SHP77 (cell line): ENCODE measurements at places on chromosomes 3 and 15.

DNA sequence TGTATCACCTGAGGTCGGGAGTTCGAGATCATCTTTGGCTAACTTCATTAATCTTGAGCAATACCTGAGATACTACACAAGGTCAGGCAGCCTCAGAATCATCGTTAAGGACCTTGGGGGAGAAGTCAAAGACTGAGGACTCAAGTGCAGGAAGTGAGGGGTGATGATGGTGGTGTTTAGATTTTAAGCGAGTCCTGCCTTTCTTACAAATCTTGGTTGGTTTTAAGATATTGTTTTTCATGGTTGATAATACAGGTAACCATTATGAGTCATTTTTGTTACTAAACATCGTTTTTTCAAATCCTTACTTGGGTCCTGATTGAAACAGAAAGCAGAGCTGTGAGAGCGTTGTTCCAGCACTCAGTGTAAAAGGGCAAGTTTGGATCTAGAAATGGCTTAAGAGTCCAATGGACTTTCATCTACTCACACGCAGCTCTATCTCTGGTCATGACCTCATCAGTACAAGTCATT is 4.1 kb downstream of the RASGRP1 start:
- DNase-seq = no peak

- DNase-seq = no peak
Measured at GRCh38 chr3:124714223-124714853, 15.9 kb upstream of the UMPS start.

DNA sequence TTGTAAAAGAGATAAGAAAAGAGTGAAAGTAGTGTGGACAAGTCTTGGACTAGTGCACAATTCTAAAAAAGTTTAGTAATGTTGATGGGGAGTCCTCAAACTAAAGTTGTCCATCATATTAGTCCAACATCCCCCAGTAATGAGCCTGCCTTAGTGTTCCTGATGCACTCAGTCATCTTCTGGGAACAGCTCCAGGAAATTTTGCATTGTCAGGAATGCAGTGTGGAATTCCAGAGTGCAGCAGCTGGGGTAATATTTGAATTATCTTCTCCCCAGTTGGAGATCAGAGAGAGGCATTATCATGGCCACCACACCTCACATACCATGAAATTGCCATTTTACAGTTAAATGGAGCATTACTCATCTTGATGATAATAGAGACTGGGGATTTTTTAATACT is 528.8 kb upstream of the NAALADL2 start:
- DNase-seq = no peak

GRCh38 chr15:80404761-80405553 is 775 bp downstream of the ARNT2 start:
- DNase-seq = peak; percentile 19

- DNase-seq = no peak
Measured at GRCh38 chr3:126546013-126546412, 12.7 kb downstream of the C3orf22 start.

DNA sequence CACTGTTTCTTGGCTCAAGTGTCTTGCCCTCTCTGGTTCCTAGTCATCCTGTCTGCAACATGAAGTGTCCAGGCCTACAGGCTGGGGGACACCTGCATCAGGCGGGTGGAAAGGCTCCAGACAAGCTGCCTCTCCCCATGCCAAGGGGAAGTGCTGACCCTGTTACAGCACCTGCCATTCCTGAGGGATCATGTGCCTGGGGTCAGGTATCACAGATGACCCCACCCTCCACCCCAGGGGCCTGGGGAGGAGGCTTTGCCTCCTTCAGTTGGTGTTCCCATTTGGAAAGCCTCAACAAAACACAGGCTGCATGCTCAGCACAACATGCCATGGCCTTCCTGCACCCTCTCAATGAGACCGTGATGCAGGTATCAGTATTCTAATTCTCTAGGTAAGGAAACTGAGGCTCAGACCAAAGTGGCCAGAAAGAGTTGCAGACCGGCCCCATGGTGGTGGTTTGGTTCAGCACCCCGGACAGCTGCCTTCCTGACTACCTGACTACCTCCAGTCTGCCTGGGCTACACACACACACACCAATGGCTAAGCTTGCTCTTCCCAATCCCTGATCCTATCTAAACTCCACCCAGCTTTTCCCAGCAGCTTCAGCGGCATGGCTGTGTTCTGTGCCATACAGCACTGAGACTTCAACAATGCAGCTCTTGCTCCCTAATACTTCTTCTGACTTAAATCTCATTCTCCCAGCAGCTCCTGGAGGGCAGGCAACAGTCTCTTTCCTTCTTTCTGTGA is 69.7 kb upstream of the LINGO1 start:
- no peak for DNase-seq

DNA sequence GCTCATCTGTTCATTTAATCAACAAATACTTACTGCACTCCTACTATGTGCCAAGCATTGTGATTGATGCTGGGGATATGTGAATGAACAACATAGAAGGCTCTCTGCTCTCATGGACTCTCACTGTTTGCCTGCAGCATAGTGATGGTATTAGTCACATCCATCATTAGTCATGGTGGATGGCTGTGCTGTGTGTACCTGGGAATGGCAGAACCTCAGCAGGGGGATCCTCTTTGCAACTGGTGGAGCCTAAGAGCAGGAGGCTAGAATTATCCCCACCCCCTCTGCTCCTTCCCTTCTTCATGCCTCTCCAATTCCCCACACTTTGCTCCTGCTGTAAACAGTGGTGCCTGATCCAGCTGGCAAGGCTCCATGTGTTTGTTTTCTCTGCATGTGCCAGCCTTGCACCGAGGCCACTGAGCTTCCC is 20.5 kb downstream of the BOC start:
- no peak for DNase-seq

DNA sequence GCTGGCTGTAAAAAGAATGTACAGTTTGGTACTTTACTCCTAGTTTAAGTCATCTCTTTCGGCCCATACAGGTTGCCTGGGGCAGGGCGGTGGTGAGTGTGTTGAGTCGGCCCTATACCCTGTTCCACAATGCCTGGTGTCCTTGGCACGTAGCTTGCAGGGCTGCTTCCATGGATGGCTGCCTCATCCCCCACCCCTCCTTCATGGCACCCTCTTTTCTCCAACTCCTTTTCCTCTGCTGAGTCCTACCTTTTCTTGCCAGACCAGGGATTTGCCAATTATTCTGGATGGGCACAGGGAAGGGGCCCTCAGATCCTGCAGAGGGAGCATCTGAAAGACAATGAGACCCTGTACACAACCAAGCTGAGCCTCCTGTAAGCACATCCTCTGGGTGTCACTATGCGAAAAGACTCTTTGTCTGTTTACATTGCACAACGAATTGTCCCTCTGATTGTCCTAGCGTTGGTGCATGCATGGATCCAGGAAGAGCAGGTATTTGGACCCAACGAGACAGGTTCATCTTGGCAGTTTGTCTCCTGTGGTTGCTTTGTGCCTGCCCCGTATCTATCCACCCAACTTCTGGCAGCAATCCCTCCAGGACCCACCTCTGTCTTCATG is 73.6 kb upstream of the CGNL1 start:
- no peak for DNase-seq

- no peak for DNase-seq
Measured at GRCh38 chr3:159158213-159158612, 356.4 kb downstream of the MFSD1 start.

DNA sequence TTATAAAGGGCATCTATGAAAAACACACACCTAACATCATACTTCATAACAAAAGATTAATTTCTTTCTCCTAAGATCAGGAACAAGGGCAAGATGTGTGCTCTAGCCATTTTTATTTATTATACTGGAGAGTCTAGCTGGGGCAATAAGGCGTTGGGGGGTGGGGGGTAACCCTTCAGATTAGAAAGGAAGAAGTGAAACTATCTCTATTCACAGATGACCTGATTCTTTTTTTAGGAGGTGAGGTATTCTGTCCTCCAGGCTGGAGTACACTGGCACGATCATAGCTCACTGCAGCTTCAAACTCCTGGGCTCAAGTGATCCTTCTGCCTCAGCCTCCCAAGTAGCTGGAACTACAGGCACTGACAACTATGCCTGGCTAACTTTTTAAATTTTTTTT is 89.5 kb upstream of the MANF start:
- DNase-seq = no peak

DNA sequence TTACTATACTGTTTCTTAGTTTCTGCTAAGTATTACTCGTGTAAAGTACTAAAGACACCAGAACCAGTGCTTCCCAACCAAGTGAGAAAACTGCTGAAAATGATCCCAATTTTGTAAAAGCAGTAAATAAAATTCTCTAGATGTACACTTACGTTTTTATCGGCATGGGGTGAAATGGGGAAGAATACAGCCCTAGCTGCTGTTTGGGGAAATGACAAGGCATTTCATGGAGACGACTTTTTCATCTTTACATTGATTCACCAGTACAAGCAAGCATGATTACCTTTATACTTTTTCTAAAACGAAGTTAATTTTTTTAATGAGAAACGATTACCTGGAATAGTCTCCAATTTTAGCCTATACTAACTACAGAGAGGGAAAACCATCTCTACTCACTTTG is 1.4 kb downstream of the PSMD6 start:
- no peak for DNase-seq

- DNase-seq = no peak
Measured at GRCh38 chr3:57966829-57967228, 41.4 kb upstream of the FLNB start.

DNA sequence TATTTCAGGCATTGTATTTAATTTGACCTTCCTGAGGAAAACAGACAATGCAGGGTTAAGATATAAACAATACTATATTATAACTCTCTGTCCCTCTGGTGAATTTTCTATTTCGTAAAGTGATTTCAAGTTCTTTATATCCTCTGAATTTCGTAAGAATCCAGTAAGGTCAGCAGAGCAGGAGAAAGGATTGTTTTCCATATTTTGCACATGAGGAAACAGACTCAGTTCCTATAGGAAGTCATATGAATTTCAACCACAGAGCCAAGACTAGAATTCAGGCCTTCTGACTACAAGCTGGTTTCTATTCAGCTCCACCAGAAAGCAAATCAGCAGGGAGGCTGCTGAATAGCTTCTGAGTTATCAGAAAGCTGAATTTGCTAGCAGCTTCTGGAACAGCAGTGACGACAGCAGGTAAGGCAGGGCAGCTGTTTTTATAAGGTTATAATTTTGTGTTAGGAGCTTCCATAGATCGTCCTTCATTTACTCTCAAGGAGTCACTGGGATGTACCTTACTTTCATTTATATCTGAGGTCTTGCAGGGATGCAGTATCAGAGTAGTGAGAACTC is 11.1 kb upstream of the PLAAT1 start:
- DNase-seq = no peak

DNA sequence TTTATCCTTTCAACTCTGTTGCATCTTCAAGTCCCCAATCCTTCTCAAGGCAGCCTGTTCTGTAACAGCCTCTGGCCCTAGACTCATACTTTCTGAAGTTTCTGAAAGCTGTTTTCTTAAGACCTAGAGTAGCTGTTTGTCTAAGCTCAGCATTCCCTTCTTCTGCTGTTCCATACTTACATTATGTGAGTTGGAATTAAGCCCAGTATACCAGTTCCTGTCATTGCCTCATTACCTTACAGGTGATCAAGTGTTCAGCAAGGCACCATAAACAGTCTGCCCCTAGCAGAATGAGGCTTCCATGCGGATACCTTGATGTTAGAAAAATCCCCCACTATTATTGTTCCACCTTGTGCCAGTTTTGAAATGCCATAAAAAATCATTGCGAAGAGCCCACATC is 180.6 kb downstream of the PLCL2 start:
- peak; percentile 45 for DNase-seq

DNA sequence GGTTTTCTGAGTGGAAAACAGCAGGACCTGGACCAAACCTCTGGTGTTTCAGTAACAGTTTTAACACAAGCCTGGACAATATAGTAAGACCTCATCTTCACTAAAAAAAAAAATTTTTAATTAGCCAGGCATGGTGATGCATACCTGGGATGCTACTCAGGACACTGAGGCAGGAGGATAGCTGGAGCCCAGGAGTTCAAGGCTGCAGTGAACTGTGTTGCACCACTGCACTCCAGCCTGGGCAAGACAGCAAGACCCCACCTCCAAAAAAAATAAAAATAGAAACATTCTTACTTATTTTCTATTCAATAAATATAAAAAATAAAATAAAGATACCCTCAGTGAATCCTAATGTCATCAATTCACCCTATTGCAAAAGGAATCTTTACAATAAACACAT is 21.5 kb downstream of the ULK4 start:
- DNase-seq = no peak

GRCh38 chr3:121750087-121750415 is 510 bp upstream of the GOLGB1 start:
- no peak for DNase-seq

DNA sequence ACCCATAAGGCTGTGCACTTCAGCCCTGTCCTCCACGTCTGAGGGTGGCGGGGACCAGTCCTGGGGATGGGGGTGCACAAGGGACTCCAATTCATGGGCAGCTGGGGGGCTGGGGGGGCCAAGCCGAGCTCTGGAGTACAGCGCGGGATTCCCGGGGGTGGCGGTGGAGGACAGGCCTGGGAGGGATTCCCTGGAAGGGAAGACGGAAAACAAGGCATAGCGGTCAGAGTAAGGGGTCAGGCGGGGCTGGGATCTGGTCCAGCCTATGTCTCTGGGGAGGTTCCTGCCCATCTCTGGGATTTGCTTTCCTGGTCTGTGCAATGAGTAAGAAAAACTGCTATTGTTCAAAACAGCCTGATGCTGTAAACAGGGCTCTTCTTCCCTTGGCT is 8.1 kb upstream of the IGDCC3 start:
- DNase-seq = no peak

DNA sequence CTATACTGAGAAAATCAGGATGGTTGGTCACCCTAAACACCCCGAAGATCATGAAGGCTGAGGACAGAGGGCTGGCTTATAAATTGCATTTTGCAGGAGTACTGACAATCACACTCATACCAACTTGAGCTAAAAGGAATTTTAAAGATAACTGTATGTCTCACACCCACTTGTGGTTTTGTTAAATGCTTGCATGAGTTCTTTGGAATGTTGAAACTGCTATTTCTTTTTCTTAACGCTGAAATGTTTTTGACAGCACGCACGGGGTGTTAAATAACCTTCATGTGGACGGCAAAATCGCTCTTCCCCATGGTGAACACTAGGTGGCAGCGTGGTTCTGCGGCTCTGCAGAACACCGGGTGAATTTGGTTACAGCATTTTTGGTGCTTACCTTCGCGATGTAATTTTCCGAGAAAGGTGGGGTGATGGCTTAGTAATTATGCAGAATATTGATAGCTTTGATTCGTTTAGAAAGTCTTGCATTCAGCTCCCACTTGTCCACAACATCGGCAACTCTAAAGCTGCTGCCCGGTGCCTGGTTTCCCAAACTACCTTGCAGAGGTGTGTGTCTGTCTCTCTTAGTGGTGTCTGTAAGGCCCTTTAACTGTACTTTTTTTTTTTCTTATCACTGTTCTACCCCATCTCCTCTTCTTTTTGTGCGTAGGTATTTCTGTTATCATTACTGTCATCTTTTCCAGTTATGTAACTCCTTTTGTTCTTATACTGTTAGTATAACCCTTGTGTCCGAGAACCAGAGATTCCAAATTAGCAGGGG is 51.7 kb downstream of the ARNT2 start:
- peak; percentile 35 for DNase-seq
